Activated T-helper 1 cell treated with anti-CD3 and anti-CD28 coated beads, Interleukin-2, amount 50 U/mL, for 16 hours (primary cell): ENCODE measurements at places on chromosomes 5 and 9.

- no peak for DNase-seq
Observed at GRCh38 chr9:135523521-135524129, 2.4 kb downstream of the LCN1 start.

DNA sequence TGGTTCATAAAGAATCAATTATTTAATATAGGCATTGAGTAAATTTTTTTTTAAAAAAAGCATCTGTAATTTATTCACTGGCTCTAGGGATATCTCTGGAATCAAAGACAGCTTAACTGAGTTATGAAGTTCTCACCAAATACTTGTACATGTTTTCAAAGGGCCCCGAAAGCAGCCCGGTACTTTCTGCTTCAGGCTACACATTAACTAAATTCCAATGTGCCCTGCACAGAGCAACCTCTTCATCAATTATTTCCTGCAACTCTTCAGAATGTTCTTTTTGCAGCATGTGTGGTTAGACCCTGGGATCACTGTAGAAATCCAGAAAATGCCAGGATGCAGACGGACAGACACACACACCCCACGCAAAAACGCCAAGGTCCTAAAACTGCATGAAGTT is 209.0 kb downstream of the EFNA5 start:
- no peak for DNase-seq

GRCh38 chr9:17846948-17847655 is 268.2 kb downstream of the SH3GL2 start:
- no peak for DNase-seq

DNA sequence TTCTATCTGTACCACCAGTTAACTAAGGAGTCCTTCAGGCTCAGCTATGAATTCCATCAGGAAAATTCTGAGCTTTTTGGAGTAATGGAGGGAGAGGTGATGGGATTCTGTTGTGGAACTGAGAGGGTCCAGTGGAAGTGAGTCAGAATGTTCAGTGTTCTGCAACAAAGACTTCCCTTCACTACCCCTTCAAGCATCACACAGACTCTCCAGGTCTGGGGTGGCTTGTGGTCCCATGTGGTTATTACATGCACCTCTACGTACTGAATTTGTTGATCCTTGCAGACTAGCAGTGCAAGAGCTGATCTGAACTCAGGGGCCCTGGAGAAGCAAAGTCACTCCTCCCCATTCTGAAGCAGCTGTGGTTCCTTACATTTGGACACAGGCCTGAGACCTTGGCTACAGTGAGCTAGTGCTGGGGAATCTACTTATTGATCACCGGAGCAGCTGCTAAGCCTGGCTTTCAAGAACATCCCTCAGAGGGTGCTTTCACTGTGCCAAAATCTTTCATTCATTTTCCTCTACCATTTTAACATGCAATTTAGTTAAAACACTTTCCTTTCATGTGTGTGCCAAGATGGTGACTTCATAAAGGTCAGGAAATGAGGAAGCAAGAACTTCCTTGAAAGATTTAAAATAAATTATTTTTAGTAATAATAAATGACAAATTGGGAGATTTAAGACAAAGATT is 75.0 kb upstream of the TNC start:
- DNase-seq, result no peak

- DNase-seq, result no peak
Observed at GRCh38 chr5:134549714-134550113, 24.2 kb downstream of the JADE2 start.

GRCh38 chr9:88651682-88652633 is 117.0 kb downstream of the NXNL2 start:
- no peak for DNase-seq

- no peak for DNase-seq
Observed at GRCh38 chr9:136678034-136678433, 9.2 kb downstream of the AGPAT2 start.
